Gastroesophageal sphincter (tissue), 4 donors: ENCODE measurements at places on chromosomes 4 and X. TPM values are rescaled to one million over a fixed set of nuclear protein-coding genes. Genes with fewer than 3 reads are reported as not detected.
A peak's percentile ranks its signal among the peaks of the same experiment; 100 is the strongest.

GRCh38 chrX:9864011-9864410 lies 77.8 kb downstream of the SHROOM2 start:
- H3K4me1 ChIP-seq, result no peaks in the 10 kb centered on the region
- ATAC-seq, result no peak

- no peaks in the 10 kb centered on the region for H3K36me3 ChIP-seq
- ATAC-seq, result no peak
- no peaks in the 10 kb centered on the region for H3K27me3 ChIP-seq
- H3K27ac ChIP-seq, result no peak overlapping the region
Observed at GRCh38 chr4:17398035-17398434, 113.9 kb downstream of the QDPR start.

DNA sequence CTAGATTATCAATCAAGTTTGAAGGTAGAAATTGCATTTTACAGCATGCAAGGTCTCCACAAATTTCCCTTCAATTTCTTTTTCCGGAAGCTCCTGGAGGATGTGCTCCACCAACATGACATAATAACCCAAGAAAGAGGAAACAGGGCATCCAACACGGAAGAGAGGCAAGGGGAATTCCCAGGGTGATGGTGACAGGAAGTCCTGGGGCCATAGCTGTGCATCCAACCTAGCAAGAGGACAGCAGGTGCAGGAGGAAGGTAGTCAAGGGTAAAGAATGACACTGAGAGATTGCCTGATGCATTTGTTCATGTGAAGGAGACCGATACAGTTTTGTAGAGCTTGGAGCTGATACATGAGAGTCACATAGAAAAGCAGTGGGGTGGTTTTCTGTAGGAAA lies 115.7 kb upstream of the LSM6 start:
- no peaks in the 10 kb centered on the region for H3K36me3 ChIP-seq
- no peak for ATAC-seq
- H3K27me3 ChIP-seq, result peaks cover 6% of the 10 kb centered on the region
- H3K4me3 ChIP-seq, result no peak overlapping the region
- no peaks in the 10 kb centered on the region for H3K4me1 ChIP-seq

DNA sequence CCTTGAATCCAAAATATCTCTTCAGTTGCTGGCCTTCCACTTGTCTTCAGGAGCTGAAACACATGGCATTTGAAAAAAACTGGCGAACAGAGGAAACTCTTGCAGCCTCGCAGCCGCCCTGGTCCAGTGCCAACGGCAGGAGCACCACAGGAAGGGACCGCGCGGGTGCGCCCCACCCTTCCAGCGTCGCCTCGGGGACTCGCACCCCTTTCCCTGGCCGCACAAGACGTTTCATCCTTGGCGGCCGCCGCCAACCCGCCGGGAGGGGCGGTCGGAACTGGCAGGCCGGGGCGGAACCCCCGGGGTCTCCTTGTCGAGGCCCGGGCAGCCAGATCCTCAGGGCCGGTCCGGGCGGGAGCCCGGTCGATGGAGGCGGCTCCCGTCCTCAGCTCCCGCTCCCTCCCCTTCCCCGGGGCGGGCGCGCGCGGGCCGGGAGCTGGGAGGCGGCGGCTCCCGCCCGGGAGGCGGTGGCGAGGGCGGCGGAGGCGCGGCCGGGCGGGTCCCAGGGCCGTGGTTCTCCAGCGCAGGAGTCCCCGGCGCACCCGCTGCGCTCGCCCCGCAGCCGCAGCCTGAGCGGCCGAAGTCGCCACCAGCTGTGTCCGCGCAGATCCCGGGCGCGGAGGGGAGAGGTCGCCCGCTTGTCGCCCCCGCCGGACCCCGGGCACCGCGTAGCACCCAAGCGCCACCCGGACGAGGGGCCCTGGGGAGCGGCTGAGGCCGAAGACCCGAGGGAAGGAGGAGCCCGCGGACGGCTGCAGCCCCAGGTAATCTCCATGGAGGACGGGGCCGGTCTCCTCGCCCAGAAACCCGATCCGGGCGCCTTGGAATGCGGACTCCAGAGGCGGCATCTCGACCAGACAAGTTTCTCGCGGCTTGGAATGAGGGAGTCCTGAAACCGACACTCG lies 886 bp upstream of the NDST3 start:
- peak; percentile 49 for ATAC-seq
- no peak overlapping the region for H3K27ac ChIP-seq
- no peaks in the 10 kb centered on the region for H3K4me1 ChIP-seq
- peaks cover 69% of the 10 kb centered on the region for H3K27me3 ChIP-seq
- H3K36me3 ChIP-seq, result no peaks in the 10 kb centered on the region
- peak overlapping the region; percentile 57 for H3K4me3 ChIP-seq

GRCh38 chrX:14930663-14931062 lies 57.4 kb downstream of the MOSPD2 start:
- no peak overlapping the region for H3K4me3 ChIP-seq
- H3K36me3 ChIP-seq, result no peaks in the 10 kb centered on the region
- no peak overlapping the region for H3K27ac ChIP-seq
- H3K27me3 ChIP-seq, result no peaks in the 10 kb centered on the region

DNA sequence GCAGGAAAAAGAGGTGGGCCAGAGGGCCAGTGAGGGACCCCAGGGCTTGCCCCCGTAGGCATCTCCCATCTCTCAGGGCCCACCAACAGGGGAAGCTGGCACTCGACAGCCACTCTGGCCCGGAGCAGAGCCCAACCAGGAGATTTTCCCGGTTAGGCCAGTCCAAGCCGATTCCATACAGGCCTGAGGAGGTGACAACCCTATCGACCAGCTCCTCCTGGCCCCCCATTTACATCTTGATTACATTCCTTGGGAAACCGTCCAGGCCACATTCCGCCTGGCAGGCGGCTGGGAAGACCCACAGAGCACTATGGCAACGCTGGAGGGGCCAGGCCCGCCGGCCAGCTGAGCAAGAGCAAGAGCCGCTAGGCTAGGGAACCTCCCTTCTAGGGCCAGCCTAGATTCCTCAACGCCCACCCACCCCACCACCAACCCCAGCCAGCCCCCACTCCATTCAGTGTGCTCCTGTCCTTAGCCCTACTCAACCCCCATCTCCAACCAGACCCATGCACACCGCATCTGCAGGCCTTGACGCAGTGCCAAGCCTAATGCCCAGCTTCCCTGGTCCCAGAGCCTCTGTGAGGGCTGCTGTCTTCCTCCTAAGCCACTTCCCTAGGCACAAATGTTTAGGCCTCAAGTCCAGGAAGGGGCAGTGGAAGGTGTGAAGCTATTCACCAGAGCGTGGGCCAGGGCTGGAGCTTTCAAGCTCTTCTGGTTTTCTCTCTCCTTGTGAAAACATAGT lies 161.2 kb downstream of the EFNB1 start:
- H3K36me3 ChIP-seq, result no peaks in the 10 kb centered on the region
- peak; percentile 61 for ATAC-seq
- H3K27me3 ChIP-seq, result no peaks in the 10 kb centered on the region
- H3K4me3 ChIP-seq, result no peak overlapping the region
- H3K4me1 ChIP-seq, result peaks cover 7% of the 10 kb centered on the region

The CT45A2 gene
- not detected for total RNA-seq

The MAGEB2 gene
- total RNA-seq, result not detected
